Renal cortical epithelial cell (primary cell): ENCODE measurements at places on chromosomes 2 and 18.

- no peak for DNase-seq
Observed at GRCh38 chr2:134281815-134282419, 28.0 kb downstream of the MGAT5 start.

GRCh38 chr2:147648471-147648870, 196.4 kb upstream of the ACVR2A start:
- DNase-seq: no peak

DNA sequence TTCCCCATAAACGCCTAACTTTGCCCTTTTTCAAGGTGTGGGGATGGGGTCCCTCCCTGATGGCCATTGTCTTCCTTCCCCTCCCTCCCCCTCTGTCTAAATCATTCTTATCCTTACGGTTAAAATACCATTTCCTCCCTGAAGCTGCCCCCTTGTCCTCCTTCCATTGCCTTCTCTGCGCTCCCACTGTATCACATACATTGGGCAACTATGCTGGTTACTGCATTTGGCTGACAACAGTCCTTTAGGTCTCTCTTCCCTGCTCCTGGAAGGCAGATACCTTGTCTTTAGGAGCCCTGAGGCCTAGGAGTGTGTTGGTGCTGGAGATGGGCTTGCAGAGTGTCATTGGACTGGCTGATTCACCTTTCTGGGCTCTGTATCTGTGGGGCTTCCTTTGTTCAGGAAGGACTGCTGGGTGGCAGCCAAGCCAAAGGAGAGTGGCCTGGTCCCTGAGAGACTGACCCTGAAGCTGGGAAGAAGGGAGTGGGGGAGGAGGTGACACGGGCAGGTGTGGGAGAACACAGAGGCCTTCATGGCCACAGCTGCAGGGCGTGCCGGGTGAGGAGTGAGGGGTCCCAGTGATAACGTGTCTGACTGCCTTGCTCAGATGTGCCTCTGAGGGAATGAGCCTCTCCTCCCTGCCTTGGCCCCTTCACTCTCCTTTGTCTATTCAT, 2.2 kb downstream of the WNT6 start:
- no peak for DNase-seq

DNA sequence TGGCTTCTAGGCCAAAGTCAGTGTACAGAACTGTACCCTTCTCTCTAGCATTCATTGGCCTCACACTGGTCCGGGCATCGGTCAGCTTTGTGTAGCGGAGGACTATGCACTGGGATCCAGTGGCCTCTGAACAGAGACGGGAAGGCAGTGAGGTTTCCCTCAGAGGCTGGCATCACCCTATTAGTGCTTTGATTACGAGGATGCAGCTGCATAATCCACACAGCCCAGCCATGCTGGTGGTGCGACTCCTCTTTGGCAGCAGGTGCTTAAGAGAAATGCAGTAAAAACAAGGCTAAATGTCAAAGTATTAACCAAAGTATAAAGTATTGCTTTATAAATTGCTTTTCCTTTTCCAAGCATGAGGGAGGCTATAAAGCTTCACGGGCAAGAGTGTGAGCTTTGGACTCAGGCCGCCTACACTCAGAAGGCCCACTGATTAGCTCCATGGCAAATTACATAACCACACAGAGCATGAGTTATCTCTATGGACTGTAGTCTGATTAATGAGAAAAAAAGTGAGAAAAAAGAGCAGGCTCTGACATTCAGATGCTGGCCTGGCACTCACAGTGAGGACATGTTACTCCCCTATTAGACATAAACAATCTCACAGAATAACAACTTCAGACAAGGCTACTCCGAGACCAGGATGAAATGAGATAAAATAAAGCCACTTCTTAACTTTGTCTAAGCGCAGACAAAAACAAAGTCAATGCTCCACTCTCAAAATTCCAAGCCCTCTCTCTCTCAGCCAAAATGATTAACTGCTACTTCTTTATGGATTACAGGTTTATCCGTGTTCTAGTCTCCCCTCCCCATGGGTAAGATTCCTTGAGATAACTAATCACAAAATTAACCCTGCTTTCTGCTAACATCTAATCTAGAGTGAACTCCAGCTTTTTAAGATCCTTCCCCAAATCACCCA, 6.4 kb upstream of the CRYGC start:
- DNase-seq: peak; percentile 28

DNA sequence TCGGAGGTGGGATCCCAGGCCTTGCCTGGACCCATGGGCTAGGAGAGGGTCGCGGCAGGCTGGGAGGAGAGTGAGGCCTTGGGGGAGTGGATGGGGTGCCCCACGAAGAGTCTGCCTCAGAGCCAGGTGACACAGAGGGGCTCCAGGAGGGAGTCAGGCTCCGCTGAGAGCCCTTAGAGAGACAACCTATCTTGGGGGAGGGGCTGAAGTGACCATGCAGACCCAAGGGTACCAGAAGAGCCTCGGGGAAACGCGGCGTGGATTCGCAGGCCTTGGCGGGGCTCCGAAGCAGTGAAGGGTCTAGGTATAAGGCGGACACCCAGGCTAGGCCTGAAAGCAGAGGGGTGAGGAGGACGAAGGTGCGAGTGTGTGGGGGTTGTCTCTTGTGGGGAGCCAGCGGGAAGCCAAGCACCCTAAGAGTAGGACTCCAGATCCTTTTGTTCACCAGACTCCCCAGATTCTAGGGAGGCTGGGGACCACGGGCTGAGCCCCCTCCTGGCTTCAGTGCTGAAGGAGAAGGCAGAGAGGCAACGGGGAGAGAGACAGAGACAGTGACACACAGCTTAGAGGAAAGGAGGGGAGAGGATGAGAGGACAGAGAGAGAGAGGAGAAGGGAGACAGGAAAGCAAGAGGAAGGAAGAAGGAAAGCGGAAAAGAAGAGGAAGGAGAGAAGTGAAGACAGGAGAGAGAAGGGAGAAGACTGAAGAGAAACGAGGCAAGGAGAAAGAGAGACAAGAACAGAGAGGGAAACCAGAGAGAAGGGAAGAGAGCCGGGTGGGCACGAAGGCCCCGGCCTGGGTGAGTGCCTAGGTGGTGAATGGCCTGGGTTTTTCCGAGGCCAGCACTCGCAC, 1.1 kb upstream of the HOXD11 start:
- DNase-seq: no peak

DNA sequence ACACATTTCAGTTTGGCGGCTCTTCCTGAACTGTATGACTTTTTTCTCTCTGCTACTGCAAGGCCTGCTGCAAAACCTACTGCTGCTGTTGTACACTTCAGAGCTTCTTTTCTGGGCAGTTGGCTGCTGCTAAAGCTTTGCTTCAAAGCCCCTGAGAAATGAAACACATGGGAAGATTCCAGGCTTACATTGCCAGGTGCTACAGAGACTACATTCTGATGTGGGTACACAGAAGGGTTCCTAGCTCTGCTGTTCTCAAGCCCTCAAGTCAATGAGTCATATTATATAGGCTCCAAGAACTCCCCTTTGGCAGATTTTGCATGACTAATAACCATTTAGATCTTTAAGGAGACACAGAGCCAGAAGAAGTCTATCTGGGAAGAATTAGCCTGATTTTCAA, 12.9 kb upstream of the PGAP1 start:
- DNase-seq: peak; percentile 53

- DNase-seq: no peak
Observed at GRCh38 chr2:165571477-165571876, 102.0 kb downstream of the CSRNP3 start.

GRCh38 chr2:219720956-219721355, 93.5 kb downstream of the SLC4A3 start:
- no peak for DNase-seq

DNA sequence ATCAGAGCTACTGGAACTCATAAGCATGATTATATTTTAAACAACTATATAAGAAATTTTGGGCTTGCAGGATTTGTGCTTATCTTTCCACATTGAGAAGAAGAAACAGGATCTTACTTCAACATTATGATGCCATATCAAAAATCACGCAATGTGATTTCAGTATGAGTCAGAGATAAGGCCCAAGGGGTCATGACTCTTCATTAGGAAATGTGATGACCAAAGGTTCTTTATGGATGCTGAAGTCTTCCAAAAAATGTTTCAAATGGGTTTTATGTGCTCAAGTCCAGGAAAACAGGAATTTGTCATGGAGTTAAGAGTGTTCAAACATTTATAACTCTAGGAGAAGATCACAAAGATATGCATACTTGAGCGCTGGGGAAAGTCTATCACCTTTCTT, 7.8 kb upstream of the SERPINB2 start:
- DNase-seq: no peak

- DNase-seq: no peak
Observed at GRCh38 chr2:235613649-235614048, 119.8 kb downstream of the AGAP1 start.
